ENCODE measurements at places on chromosomes 1 and 21.

GRCh38 chr1:56434025-56434424 lies 145.3 kb downstream of the PLPP3 start:
- no peak for DNase-seq

- DNase-seq = peak; percentile 14
These were observed 9.3 kb downstream of the PODN start for GRCh38 chr1:53071167-53071865.

DNA sequence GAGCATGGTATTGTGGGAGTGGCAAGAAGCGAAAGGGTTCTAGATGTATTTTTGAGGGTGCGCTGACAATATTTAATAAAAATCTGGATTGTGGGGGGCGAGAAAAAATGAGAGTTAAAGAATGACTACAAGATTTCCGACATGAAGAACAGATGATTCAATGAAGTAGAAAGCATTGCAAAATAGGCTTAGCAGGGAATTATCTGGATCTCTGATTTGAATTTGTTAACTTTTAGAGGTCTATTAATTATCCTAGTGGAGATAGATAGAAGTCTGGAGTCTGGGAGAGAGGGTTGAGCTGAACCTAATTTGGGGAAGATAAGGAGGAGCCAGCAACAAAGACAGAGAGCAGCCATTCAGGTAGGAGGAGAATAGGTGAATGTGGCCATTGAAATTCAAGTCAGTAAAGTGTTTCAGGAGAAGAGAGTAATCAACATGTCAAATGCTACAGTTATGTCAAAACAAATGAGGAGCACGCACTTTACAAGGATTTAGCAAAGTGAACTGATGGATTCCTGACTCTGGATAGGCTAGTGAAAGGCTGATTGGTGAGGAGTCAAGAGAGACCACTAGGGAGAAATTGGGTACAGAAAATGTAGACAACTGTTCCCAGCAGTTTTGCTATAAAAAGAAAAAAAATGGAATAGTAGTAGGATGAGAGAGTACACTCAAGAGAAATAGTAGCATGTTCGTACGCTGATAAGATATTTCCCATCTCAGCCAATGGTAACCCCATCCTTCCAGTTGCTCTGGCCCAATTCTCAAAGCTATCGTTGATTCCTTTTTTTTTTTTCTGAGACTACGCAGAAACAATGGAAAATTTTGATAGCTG lies 393.2 kb upstream of the CXADR start:
- no peak for DNase-seq

DNA sequence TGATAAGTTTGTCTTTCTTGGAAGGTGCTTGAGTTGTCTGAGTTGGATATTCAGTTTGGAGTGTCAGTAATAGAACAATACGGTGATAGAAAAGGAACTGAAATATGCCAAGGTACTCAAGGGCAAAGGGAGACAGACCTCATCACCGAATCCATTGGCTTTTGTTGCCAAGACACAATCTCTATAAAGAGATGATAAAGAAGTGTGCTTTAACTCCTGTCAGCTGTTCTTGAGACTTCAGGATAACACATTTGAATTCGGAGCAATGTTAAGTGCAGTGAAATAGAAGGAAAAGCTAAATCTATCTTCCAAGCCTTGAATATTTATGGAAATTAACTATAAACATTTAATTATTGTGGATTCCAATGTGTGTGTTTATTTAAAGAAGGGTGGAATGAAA lies 194.7 kb downstream of the DISC1 start:
- DNase-seq = no peak

- DNase-seq = no peak
These were observed 11.5 kb downstream of the PHLDA3 start for GRCh38 chr1:201457508-201457960.

GRCh38 chr1:151062741-151063371 lies 2.7 kb downstream of the MLLT11 start:
- DNase-seq = no peak

DNA sequence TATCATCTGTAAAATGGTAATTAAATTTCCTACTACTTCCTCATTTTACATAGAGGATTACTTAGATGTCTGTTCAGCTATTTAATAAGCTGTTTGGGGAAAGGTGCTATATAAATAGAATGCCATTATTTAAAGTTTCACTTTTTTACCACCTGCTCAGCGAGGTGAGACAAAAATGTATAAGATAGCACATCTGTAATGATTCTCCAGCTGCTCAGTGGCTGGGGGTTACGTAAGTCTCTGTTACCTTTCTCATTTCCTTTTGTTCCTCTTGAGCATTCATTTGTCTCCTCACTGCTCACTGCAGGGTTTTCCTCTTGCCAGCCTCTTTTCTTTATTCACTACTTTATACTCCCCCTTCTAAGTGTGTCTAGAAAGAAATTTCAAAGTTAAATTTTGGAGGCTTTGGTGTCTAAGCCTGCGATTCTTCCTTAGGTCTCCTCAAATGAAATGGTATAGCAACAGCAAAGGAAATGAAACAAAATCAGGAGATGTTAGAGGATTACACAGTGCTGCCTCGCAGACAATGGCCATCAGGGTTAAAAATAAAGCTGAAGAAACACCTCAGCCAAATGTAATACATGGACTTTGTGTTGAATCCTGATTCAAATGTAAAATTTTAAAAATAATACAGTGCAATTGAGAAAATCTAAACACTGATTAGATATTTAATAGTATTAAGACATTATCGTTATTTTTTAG lies 6.8 kb downstream of the RGS8 start:
- DNase-seq = no peak

DNA sequence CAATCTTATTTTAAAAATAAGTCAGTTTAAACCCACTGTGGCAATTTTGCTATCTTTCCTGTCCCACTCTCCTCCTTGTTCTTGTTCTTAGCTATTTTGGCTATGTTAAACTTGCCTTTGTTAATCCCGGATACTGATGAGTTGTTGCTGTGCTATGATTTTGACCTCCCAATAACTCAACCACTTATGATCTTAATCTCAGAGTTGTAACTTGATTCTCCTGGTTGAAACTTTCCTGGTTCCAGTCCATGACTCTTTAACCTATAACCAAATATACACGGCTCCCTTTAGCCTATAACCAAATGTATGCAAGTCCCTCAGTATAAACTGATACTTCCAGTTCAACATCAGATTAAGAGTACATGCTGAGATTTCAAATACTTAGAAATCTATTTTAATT lies 15.6 kb upstream of the ACADM start:
- DNase-seq = no peak

- DNase-seq = no peak
These were observed 331.6 kb downstream of the SRGAP2C start for GRCh38 chr1:121516234-121516967.

DNA sequence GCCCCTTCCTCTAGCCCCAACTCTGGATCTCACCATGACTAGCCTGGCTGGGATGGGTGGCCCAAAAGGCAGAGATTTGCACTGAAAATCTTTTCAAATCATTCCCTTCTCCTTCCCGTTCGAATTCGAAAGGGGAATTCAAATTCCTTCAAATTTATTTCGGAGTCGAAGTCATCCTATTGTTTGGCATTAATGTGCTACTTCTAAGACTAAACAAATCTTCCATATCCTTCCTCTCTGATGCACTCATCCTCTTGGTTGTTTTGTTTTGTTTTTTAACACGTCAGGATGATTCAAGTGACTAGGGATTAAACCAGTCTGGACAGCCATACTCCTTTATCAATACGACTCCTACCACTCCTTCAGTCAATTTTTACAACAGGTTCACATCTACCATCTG lies 95.5 kb upstream of the SGIP1 start:
- DNase-seq = no peak

- no peak for DNase-seq
These were observed 36.1 kb downstream of the DPH5 start for GRCh38 chr1:100989306-100990077.

GRCh38 chr21:36510911-36511310 lies 31.0 kb upstream of the CLDN14 start:
- no peak for DNase-seq

DNA sequence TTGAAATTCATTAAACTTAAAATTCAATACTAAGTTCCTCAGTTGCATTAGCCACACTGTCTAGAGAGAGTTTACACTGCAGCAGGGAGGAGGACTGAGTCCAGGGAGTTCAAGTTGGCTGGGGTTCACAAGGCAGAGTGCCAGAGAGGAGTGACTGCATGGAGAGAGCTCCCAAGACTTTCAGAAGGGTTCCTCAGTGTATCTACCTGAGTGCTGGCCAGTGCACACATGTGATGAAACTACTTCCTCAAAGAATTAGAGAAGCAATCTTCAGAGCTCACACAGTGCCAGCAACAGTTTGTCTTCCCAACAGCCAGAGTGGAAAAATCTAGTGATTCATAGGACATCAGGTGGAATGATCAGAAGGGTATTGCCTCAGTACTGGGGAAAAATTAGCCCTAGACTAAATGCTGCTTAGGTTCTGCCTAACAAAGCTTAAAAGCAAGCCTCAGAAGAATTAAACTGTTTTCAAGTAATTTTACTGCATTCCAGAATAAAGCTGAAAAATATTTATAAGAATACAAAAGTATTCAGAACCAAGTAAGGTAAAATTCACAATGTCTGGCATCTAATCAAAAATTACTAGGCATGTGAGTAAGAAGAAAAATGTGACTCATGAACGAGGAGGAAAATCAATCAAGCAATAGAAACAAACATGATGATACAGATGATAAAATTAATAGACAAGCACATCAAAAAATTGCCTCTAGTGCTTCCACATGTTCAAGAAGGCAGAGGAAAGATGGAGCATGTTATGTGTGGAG lies 10.4 kb upstream of the WNT3A start:
- DNase-seq = no peak

DNA sequence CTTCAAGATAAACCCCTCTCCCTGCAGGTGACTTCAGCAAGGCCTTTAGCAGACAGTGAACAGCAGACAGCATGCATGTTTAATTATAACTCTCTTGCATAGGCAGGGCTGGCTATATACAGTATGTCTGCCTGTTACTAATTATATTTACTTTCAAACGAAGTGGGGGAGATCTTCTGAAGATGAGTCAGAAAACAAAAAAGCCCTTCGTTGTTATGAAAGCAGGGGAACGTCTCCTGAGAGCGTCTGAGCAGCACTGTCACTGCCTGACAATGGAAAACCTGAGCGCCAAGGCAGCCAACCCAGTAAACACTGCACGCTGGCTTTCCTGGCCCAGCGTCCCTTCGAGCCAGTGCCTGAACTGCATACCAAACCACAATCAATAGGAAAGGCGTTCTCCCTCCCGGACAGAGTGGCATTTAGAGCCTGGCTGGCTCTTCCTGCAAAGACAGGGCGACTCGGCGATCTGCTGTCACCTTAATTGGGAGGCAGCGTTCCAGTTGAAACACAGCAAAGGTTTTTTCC lies 54.1 kb downstream of the TOMM20 start:
- DNase-seq = no peak

DNA sequence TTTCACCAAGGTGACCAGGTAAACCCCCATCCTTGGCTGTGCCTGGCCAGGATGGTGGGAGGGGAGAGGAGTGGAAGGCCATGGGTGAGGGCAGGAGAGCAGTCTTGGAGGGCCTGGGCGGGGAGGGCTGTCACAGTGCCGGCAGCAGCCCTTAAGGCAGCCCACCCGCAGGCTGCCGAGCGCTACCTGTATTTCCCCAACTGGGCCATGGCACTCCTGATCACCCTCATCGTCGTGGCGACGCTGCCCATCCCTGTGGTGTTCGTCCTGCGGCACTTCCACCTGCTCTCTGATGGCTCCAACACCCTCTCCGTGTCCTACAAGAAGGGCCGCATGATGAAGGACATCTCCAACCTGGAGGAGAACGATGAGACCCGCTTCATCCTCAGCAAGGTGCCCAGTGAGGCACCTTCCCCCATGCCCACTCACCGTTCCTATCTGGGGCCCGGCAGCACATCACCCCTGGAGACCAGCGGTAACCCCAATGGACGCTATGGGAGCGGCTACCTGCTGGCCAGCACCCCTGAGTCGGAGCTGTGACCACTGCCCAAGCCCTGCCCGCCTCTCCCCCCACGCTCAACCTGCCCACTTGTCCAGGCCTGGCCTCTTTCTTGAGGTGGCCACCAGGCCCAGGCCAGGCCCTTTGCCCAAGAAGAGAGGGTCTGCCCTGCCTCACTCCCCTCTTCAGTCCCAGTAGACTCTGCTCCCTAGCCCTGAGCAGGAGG lies 12.0 kb upstream of the KCNC4 start:
- DNase-seq = no peak

- no peak for DNase-seq
These were observed at the start of gene SPAG17 for GRCh38 chr1:118185084-118185832. TSS of gene SPAG17 (minus strand) at chr1:118185228. CDS start at chr1:118185157, 71 bp downstream.

DNA sequence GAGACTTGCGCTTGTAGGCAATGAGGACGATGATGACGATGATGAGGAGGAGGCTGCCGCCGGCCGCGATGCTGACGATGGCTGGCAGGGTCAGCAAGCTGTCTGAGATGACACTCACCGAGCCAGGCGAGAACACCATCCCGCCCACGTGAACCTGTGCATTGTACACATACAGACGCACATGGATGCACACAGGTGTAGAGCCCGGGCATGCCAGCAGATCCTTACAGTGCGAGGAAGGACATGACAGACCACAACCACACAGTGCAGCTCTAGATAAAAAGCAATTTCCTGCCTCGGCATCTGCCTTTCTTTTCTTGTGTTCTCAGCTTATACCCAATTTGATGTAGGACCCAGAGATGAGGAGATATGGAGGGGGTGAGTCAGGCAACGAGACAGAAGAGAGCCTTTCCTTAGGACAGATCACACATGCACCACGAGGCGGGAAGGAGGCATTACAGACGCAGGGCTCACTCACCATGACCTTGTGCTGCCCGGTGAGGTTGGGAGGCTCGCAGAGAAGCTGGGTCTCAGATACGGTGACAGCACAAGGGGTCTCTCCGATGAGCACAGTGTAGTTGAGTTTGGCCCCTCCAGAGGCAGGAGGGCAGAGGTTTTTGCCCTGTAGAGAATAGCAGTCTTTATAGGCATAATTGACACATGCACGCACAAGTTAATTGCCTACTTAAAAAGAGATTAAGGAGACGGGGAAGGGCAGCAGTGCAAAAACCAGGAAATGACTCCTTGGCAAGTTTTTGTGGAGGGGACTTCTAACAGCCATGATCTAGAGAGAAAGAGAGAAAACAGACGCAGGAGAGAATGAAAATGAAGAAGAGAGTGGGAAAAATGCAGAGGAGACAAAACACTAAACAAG lies 133.9 kb upstream of the CD34 start:
- DNase-seq = no peak

GRCh38 chr1:224219612-224220059 lies 36.6 kb downstream of the DEGS1 start:
- no peak for DNase-seq
